ENCODE measurements at places on chromosomes 2 and 18. TPM values are rescaled to one million over a fixed set of nuclear protein-coding genes. Genes with fewer than 3 reads are reported as not detected.

CYTIP gene
- polyA plus RNA-seq, result not detected

HNRNPA3 gene
- polyA plus RNA-seq, result 177 TPM

FBXO48 gene
- polyA plus RNA-seq, result 0.89 TPM

LYPD6 gene
- 1.3 TPM for polyA plus RNA-seq

RGPD4 gene
- polyA plus RNA-seq, result not detected

NEU2 gene
- not detected for polyA plus RNA-seq

AQP12B gene
- not detected for polyA plus RNA-seq

CCDC74B gene
- 4.2 TPM for polyA plus RNA-seq

ALK gene
- polyA plus RNA-seq, result not detected

AQP12A gene
- polyA plus RNA-seq, result not detected

SERPINB3 gene
- polyA plus RNA-seq, result not detected

DARS1 gene
- 66.7 TPM for polyA plus RNA-seq

CHST9 gene
- not detected for polyA plus RNA-seq

COX7A2L gene
- 204 TPM for polyA plus RNA-seq

MALL gene
- polyA plus RNA-seq, result 0.63 TPM

RAD51AP2 gene
- polyA plus RNA-seq, result not detected

NEB gene
- polyA plus RNA-seq, result 0.14 TPM

GPR35 gene
- 0.06 TPM for polyA plus RNA-seq

PRKD3 gene
- 37.2 TPM for polyA plus RNA-seq

CPO gene
- 0.12 TPM for polyA plus RNA-seq

SLC38A11 gene
- 0.52 TPM for polyA plus RNA-seq

RAB17 gene
- polyA plus RNA-seq, result 0.21 TPM

GAREM2 gene
- polyA plus RNA-seq, result 2.8 TPM

SCRN3 gene
- 16.7 TPM for polyA plus RNA-seq

C1D gene
- polyA plus RNA-seq, result 45.7 TPM

VWC2L gene
- polyA plus RNA-seq, result 0.04 TPM

LRP2 gene
- polyA plus RNA-seq, result not detected

CFC1B gene
- not detected for polyA plus RNA-seq

PDCD1 gene
- not detected for polyA plus RNA-seq

ABCG5 gene
- polyA plus RNA-seq, result not detected

SAG gene
- not detected for polyA plus RNA-seq

TUBA4B gene
- polyA plus RNA-seq, result not detected

ALPG gene
- not detected for polyA plus RNA-seq

AMER3 gene
- polyA plus RNA-seq, result not detected

G6PC2 gene
- polyA plus RNA-seq, result not detected

MPV17 gene
- 191 TPM for polyA plus RNA-seq

BOLL gene
- not detected for polyA plus RNA-seq

OXER1 gene
- 0.37 TPM for polyA plus RNA-seq

DNMT3A gene
- 4.1 TPM for polyA plus RNA-seq

CFC1 gene
- not detected for polyA plus RNA-seq

GLS gene
- polyA plus RNA-seq, result 206 TPM

MAP3K19 gene
- polyA plus RNA-seq, result not detected

STAMBP gene
- 48.3 TPM for polyA plus RNA-seq

RPRM gene
- polyA plus RNA-seq, result not detected

COL4A4 gene
- polyA plus RNA-seq, result 0.05 TPM

LINC00305 gene
- polyA plus RNA-seq, result not detected

NCL gene
- polyA plus RNA-seq, result 165 TPM

CDH7 gene
- polyA plus RNA-seq, result not detected

ASB1 gene
- 29.8 TPM for polyA plus RNA-seq

PTPRN gene
- 11.7 TPM for polyA plus RNA-seq

B4GALT6 gene
- polyA plus RNA-seq, result 0.40 TPM

GPR155 gene
- polyA plus RNA-seq, result 3.8 TPM

KANSL3 gene
- polyA plus RNA-seq, result 17.1 TPM

C2orf72 gene
- 0.02 TPM for polyA plus RNA-seq

NOSTRIN gene
- polyA plus RNA-seq, result not detected

CAPN13 gene
- polyA plus RNA-seq, result not detected

TBR1 gene
- polyA plus RNA-seq, result not detected
